ENCODE measurements at places on chromosomes 12 and 14.

- no peak for DNase-seq
These were observed 1.2 kb downstream of the AMHR2 start for GRCh38 chr12:53424626-53425514.

GRCh38 chr14:61515436-61516117 lies 179.7 kb upstream of the HIF1A start:
- DNase-seq = no peak

DNA sequence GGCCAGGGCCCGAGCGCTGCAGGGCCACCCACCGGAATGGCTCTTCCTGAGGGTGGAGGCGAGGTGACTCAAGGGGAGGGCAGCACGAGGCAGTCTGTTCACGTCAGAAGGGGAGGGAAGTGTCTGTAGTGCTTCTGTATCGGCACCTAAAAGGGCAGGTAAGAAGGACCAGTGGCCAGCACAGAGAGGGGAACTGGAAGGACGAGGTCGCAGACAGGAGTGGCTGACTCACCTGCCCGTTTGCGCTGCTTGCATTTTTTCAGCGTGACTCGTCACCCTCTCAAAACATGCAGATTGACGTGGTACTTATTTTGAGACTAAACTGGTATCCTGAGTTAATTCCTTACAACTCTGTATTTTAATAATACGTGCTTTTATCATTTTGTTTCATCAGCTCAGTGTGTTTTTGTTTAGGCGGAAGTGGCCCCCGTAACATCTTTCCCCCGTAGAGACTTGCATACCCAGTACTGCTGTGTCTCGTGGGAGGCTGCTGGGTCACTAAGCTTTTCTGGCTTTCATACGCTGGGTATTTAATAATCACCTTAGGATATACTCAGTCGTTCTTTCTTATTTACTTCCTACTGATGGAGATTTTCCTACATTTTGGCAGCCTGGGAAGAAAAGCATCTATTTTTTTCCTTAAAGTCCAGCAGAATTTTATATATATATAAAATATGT lies 26.4 kb downstream of the SFSWAP start:
- DNase-seq = no peak

DNA sequence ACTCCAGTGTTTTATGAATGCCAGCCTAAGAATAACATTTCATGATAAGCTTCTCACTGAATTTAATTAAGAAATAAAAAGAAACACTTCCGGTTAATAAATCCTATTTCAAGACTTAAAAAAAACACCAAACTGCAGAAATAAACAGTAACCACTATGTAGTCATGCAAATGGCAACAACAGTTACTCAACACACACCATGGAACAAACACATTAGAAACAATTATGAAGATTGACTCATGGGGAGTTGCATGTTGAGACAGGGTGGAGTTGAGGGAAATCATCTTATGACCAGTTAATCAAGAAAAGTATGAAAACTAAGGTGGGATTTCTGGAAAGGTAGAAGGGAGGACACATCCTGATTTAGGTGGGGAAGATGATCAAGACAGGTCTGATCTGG lies 52.7 kb downstream of the PLBD1 start:
- peak; percentile 4 for DNase-seq

DNA sequence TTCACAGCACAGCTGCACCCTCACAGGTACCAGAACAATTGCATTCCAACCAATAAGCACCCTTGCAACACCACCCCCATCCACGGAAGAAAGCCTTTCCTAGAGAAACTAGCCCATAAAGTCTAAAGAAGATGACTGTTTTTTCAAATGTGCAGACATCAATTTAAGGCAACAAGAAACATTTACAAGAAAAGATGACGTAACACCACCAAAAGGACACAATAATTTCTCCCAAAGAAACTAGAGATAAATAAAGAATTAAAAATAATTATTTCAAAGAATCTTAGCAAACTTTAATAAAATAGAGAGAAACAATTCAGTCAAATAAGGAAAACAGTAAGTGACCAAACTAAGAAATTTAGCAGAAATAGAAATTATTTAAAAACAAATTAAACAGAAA lies 352.3 kb upstream of the ATXN7L3B start:
- no peak for DNase-seq

GRCh38 chr12:51377099-51377984 lies 13.9 kb downstream of the GALNT6 start:
- no peak for DNase-seq

DNA sequence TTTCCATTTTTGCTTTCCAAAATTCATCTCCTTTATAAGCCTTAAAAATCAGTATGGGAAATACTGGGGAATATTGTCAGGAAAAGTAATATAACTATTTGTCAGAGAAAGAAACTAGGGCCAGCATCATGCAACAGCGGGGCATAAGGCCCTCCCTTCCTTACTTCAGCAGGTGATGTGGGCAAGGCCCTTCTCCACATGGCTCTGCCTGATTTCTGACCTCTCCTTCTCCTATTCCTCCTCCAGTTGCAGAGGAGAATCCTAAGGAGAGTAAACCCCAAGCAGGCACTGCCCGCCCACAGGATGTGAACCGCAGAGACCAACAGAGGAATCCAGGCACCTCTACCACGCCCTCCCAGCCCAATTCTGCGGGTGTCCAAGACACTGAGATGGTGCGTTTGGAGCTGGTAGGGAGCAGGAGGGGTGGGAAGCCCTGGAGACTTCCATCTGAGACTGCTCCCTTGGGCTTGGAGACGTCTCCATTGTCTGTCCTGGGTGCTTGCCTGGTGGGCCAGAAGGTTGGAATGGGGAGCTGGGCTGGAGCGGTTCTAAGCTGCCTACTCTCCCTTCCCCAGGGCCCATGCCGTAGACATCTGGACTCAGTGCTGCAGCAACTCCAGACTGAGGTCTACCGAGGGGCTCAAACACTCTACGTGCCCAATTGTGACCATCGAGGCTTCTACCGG lies 2.7 kb upstream of the SOAT2 start:
- no peak for DNase-seq

DNA sequence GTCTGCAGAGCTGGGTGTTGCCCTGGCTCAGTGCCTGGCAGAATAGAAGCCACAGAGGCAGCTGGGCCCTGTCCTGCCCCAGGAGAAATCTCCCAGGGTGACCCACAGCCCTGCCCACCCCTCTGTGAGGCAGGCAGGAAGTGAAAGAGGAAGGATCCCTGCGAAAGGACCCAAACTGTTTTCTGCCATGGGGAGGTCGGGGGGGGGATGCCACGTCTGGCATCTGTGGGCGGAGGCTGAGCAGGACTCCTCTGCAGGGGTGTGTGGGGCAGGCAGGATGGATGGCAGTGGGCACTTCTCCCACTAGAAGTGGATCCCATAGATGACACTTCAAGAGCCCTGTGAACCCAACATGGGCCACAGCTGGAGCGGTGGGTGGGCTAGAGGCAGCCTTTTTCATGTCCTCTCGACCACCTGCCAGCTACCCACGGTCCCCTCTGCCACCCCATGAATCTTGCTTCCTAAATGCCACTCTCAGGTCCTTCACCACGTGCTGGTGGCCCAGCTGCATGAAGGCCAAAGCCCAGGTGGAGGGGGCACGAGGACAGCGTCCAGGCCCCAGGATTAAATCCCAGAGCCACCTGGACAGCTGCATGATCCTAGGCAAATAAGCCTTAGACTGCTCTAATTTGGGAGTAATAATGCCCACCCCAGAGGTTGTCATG lies 3.6 kb downstream of the PAPLN start:
- peak; percentile 80 for DNase-seq

DNA sequence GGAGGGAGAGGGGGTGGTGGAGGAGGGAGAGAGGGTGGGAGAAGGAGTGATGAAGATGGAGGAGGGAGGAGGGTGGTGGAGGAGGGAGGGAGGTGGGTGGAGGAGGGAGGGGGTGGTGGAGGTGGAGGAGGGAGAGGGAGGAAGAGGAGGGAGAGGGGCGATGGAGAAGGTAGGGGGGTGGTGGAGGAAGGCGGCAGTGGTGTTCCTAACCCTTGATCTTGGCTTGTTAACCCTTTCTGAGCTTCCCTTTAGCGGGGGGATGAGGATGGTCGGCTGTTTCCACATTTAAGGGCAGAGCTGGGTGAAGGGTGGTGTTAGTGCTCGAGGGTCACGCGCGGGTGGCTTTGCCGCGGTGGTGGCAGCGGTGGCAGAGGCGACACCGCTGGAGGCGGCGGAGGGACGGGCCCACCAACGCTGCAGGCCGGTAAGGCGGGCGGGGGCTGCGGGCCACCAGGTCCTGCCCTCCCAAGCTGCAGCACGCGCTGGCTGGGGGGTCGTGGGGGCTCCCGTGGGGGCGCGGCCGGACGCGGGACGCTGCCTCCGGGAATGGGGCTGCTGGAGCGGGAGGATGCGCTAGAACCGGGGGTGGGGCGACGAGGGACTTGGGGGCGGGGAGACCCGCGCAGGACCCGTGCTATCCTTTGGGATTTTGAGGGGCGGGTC lies 156.3 kb downstream of the PTPN11 start:
- DNase-seq = no peak

DNA sequence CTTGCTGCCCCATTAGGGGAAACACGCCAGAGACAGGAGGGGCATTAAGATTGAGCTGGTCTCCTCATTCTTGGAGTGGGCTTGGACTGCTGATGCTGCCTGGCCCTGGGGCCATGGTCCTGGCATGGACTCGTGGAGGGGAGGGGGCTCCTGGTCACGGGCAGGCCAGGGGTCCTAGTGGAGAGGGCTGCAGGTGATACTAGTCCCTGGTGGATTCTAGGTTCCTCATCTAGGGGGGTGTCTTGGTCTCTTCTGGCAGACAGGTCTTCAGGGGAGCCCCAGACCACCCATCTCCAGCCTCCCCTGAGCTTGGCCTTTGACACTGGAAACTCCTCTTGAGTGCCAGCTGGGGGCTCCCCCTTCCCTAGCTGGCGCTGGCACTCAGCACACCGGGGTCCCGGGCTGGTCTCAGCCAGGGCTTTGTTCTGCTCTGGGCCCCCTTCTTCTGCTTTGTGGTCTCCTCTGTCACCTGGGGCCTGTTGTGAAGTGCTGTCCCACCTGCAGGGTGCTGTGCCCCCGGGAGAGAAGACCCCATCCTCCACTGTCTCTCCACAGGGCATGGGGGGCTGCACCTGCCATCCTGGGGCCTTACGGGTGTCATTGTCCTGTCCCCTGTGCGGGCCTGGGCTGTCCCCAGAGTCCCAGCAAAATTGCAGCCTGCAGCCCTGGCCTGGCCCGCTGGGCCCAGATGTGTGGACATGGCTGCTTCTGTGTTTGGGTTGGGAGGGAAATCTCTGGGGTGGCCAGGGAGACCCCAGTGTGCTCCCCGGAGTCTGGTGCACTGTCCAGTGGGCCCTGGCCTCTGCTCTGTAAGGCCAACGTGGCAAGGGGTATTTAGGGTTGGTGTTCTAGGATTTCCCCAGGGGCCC lies 2.3 kb downstream of the KIF26A start:
- DNase-seq = no peak

GRCh38 chr12:32549675-32550079 lies 129.4 kb upstream of the DNM1L start:
- DNase-seq = no peak

- no peak for DNase-seq
These were observed 54.8 kb upstream of the FUT8 start for GRCh38 chr14:65357689-65358088.

DNA sequence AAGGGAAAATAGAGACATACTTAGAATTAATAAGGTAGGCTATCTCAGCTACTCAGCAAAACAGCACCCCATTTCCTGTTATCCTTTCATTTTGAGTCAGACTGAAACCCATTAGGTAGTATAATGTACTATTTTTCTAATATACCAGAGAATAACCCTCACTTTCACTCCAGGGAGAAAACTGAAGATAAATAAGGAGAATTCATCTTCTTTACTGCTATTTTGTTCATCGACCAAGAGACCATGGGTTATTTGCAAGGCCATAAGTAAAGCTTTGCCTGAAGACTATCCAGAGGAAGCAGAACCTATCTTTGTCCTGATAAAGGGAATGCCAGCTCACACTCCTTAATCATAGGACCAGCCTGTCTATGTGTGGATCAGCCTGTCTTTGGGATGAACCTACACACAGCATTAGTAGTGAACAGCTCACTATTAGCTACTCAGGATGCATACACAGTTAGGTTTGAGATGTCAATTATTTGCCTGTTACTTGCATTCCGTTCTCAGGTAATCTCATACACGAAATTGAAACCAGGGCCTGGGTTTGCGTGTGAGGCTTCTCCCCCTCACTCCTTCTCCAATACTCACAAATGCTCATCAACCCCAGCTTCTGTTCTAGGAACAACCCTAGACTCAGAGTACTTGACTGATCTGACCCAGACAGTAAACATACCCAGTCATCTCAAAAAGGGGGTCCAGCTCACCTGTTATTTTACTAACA lies 124.4 kb downstream of the DAD1 start:
- DNase-seq = no peak

GRCh38 chr14:52661314-52661713 lies 34.0 kb downstream of the ERO1A start:
- DNase-seq = no peak

GRCh38 chr14:101121508-101122139 lies 218.1 kb upstream of the RTL1 start:
- no peak for DNase-seq

GRCh38 chr12:132190012-132190755 lies 45.9 kb downstream of the NOC4L start:
- DNase-seq = no peak

- no peak for DNase-seq
These were observed 32.4 kb downstream of the PSEN1 start for GRCh38 chr14:73168691-73169090.

DNA sequence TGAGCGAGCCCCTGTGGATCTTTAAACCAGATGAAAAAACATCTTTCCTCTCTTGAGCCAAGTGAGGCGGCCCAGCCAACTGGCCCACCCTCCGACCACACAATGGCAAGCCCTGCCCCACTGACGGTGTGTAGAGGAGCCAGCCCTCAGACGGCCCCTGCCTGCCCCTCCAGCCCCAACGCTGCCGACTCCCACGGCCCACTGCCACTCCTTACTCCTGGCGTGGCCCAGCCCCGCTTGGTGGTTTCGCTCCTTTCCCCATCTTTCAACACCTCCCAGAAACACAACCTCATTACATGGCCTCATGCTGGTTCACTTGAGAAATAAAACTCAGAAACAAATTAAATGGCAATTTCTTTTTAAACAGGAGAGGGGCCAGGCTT lies 80.6 kb upstream of the DICER1 start:
- DNase-seq = no peak

DNA sequence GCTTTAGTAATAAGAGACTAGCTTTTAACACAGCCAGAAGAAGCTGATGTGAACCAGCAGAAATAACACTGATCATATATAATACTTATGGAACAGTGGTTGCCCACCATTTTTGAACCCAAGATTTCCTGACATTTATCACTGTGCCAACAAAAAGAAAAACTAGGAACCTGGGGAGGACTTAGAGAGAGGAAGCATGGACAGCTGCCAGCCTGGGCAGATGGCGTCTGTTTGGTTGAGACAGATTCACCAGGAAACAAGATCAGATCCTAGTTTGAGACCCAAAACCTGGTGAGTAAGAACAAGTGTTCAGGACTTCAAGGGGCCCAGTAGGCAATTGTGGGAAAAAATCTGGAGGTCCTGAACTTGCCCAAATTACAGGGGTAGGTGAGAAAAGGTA lies 95.3 kb downstream of the BICD1 start:
- no peak for DNase-seq
